ENCODE measurements at places on chromosomes 7 and 10.

DNA sequence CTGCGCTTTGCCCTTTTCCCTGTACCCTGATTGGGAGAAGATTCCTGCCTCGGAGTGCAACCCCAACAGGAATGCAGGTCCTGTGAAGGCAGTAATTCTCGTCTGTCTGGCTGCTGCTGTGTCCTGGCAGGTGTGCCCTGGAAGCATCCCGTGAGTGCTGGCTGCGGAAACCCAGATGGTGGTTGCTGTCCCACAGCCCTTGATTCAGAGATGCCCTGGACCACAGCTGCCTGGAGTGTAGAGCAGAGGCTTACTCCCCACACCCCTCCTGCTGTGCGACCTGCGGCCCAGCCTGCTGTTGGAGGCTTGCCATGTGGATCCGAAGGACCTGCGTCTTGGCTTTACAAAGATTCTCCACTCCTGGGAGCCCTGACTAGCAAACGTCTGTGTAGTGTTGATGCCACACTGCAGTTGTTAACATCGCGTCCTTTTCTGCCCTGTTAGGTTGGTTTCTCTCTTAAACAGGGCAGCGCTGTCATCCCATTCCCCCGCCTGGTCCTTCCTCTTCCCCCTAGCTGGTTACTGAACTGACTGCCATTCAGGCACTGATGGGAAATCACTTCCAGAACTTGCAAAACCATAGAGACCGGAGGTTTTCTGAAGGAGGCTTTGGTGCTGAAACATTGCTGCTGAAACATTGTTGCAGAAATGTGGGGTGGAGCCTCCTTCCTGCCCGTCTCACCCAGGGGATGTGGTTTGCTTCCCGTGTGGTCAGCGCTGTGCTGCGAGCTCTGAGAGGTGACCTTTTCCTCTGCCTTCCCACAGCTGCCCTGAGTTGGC is 53.3 kb downstream of the DNAJB6 start:
- no peaks in the 10 kb centered on the region for H3K36me3 ChIP-seq
- peak overlapping the region; percentile 41 for H3K4me3 ChIP-seq
- no peaks in the 10 kb centered on the region for H3K27me3 ChIP-seq
- H3K27ac ChIP-seq: peak overlapping the region; percentile 44

DNA sequence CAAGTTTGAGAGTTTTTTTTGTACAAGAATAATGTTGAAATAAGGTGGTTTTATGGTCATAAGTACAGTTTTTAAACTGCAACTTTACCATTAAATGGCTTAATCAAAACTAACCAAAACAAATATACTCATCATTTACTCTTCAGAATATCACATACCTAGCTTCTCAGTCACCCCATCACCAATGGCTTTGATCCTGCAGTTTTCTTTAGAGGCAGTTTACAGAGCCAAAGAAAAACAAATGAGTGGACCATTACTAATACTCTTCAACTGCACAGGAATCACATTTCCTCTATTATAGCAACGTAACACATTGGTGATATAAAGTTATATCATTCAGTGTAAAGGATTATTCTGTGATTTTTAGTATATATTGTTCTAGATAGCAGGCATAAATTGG is 576.1 kb upstream of the LRRTM3 start:
- no peak for DNase-seq
- no peaks in the 10 kb centered on the region for H3K36me3 ChIP-seq
- H3K4me1 ChIP-seq: no peaks in the 10 kb centered on the region

DNA sequence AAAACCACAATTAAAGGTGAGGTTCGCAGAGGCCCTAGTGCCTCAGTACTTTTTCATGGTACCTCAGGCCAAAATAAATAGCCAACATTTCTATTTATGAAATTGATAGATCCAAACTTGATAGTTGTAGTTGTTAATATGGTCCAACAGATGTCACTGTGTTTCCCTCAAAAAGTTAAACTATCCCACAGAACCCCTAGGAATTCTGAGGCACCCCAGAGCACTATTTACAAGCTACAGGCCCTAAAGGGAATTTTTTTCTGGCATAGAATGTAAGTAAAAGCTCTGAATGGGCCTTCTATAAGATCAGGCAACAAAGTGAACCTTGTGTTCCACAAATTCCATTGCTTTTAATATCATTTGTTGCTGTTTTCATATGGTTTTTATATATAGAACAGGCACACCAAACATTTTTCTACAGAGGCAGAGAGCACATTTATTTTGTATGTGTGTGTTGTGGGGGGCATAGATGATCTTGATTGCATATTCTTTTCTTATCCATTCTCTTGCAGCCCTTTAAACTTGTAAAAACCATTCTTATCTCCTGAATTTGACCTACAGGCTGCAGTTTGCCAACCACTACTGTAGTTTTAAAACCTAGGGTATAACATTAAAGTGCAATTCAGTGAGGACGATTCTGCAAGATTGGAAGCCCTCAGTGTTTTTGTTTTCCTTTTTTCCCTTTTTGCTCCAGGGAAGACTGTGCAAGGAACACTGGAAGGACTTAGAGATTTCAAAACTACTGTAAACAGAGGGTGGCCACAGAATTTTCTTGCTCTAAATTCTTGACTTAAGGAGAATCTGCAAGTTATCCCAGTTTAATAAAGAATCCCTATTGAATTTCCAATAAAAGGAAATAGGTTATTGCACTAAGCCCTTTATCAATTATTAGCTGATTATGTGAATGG is 3.5 kb upstream of the ARL4A start:
- DNase-seq: no peak
- H3K4me3 ChIP-seq: no peak overlapping the region
- peaks cover 7% of the 10 kb centered on the region for H3K4me1 ChIP-seq
- H3K36me3 ChIP-seq: no peaks in the 10 kb centered on the region

DNA sequence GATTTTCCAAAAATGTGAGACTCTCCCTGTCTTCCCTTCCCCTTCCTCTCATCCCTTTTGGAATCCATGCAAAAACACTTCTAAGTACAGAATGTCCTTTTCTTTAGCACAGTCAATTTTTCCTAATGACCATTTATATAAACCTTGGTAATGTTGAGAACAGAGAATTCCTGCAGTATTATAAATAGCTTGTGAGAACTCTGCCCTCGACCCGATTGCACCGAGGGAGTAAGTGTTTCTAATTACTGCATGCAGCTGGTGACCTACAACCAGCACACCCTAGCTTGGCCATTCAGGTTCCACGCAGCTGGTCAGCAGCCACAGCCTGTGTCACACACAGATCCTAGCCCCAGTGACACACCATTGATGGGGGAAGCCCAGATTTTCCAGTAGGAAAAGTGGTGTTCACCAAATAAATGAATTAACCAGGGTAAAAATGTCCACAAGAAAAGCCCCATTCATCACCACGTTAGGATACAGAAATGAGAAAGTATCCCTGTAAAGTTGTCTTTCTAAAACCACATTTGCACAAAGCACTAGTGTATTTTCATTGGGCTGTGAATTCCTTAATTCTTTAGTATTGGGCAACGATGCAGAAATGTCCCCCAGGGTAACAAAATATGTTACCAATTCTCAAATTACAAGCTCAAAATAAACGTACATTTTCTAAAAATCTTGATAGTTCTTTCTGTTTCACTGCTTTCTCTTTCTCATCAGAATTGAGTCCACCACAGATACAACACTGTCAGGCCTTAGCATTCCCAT is 499.0 kb upstream of the KLF6 start:
- no peaks in the 10 kb centered on the region for H3K36me3 ChIP-seq
- H3K4me1 ChIP-seq: no peaks in the 10 kb centered on the region
- H3K4me3 ChIP-seq: no peak overlapping the region
- DNase-seq: no peak
- no peaks in the 10 kb centered on the region for H3K27me3 ChIP-seq

DNA sequence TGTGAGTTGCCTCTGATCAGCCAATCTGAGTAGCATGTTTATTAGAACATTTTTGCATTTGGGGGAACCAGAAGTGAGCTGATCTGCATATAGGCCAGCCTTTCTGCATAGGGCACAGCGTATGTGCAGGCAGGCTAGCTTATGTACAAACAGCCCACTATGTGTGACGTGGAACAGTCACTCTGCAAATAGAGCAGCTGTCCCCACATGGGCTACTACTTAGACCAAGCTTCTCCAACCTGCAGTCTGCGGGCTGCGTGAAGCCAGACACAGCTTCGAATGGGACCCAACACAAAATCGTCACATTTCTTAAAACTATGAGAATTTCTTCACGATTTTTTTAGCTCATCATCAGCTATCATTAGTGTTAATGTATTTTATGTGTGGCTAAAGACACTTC is 134.1 kb upstream of the FAM20C start:
- H3K27me3 ChIP-seq: no peaks in the 10 kb centered on the region
- no peak overlapping the region for H3K4me3 ChIP-seq
- H3K4me1 ChIP-seq: no peaks in the 10 kb centered on the region
- no peaks in the 10 kb centered on the region for H3K36me3 ChIP-seq
- no peak overlapping the region for H3K27ac ChIP-seq

GRCh38 chr7:41110186-41110585 is 592.7 kb downstream of the INHBA start:
- H3K27me3 ChIP-seq: no peaks in the 10 kb centered on the region
- no peak overlapping the region for H3K27ac ChIP-seq
- H3K4me1 ChIP-seq: no peaks in the 10 kb centered on the region

GRCh38 chr7:68629-69028 is 123.7 kb upstream of the FAM20C start:
- H3K36me3 ChIP-seq: no peaks in the 10 kb centered on the region
- H3K4me1 ChIP-seq: no peaks in the 10 kb centered on the region
- H3K4me3 ChIP-seq: no peak overlapping the region
- no peaks in the 10 kb centered on the region for H3K27me3 ChIP-seq
- no peak overlapping the region for H3K27ac ChIP-seq

DNA sequence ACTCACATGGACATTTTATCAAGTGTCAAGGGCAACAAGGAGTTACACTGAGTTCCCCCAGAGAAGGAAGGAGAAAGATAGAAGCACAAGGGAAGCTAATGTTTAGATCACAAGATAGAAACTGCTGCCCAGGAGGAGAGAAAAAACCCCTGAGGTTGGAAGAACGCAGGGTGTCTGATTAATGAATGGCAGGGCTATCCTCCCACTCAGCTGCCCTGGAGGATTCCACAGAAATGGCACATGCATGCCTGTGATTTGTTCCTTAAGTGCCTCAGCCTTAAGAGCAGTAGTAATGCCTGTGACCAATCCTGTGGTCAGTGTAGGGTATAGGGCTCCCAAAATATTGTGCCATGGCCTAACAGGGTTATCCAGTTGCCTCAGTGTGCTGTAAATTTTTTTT is 20.2 kb downstream of the DNAJB9 start:
- DNase-seq: no peak
- H3K4me1 ChIP-seq: no peaks in the 10 kb centered on the region
- H3K27me3 ChIP-seq: no peaks in the 10 kb centered on the region
- H3K27ac ChIP-seq: no peak overlapping the region

DNA sequence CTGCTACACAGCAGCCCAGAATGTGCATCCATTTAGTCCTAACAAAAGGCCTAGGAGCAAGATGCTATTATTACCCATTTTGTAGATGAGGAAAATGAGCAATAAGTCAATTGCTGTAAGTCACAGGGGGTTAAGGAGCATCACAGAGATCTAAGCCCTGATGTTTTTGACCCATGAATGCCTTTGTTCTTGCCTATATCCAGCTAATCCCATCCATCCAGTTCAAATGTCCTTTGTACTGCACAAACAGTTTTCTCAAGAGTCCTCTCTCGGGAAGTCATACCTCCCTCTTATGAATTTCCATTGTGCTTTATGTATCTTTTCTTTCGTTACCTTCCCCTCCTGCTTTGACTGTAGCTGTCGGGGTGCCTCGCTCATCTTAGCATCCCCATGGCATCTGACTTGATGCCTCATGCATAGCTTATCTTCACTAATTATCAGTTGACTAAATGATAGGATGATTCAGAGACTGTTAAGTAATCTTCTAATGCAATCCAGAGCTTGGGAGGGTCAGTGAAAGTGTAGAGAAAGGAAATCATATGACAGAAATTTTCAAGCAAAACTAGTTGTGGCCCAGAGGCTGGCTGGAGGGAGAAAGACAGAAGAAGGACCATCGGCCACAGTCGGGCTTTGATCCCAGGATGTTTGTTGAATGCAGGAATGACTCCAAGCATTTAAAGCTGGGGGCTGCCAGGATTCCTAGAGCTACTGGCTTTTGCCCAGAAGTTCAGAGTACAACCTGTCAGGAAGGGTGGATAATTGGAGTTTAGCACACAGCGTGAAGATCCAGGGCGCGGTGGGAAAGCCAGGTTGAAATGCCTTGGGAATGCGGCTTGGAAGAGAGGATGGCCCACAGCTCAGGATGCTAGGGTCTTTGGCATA is 23.5 kb downstream of the BLVRA start:
- H3K27ac ChIP-seq: no peak overlapping the region
- DNase-seq: no peak
- no peaks in the 10 kb centered on the region for H3K27me3 ChIP-seq
- H3K4me1 ChIP-seq: peaks cover 3% of the 10 kb centered on the region
- H3K36me3 ChIP-seq: no peaks in the 10 kb centered on the region
- no peak overlapping the region for H3K4me3 ChIP-seq

DNA sequence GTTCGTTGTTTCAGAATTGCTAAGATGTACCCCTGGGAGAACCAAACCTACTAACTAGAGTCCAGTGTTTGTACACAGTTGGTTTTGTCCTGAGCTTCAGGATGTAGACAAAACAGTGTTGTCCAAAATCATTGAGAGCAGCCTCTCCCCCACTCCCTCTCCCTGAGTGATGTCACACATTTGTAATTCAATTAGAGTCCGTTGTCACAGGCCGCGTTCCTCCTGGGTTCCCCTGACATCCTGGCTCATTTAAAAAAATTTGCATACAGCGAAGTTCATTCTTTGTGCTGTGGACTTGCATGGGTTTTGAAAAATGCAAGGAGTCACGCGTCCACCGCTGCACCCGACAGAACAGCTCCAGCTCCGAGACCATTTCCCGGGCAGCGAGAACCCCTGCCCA is 10.3 kb downstream of the GRIFIN start:
- DNase-seq: no peak
- H3K4me1 ChIP-seq: peaks cover 6% of the 10 kb centered on the region
- peaks cover 18% of the 10 kb centered on the region for H3K27me3 ChIP-seq
- no peaks in the 10 kb centered on the region for H3K36me3 ChIP-seq
- no peak overlapping the region for H3K4me3 ChIP-seq

DNA sequence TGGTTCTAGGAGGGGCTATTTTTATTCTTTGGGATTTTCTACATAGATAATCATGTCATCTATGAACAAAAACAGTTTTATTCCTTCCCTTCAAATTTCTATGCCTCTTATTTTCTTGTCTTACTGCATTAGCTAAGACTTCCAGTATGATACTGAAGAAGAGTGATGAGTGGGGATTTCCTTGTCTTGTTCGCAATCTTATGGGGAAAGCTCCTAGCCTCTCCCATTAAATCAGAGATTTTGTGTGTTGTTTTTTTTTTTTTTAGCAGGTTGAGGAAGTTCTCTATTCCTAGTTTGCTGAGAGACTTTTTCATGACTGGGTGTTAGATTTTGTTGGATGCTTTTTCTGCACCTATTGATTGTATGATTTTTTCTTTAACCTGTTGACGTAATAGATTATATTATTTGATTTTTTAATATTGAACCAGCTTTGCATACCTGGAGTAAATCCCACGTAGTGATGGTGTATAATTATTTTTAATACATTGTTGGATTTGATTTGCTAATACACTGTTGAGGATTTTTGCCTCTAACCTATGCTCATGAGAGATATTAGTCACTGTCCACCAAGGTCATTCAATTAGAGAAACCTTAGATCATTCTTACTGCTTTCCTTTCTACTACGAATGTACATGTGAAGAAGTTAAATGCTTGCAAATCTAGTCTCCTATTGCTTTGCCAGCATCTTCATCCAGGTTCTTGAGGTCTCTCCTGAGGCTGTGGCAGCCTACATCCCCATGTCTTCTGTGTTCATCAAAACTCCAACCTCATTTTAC is 6.5 kb downstream of the ATP5F1C start:
- no peaks in the 10 kb centered on the region for H3K27me3 ChIP-seq
- H3K4me3 ChIP-seq: no peak overlapping the region
- no peak for DNase-seq
- no peaks in the 10 kb centered on the region for H3K36me3 ChIP-seq

GRCh38 chr10:19532411-19532810 is 283.8 kb upstream of the PLXDC2 start:
- no peaks in the 10 kb centered on the region for H3K36me3 ChIP-seq
- no peak overlapping the region for H3K27ac ChIP-seq
- no peak overlapping the region for H3K4me3 ChIP-seq
- no peak for DNase-seq
